ENCODE measurements at places on chromosomes 4 and X.

DNA sequence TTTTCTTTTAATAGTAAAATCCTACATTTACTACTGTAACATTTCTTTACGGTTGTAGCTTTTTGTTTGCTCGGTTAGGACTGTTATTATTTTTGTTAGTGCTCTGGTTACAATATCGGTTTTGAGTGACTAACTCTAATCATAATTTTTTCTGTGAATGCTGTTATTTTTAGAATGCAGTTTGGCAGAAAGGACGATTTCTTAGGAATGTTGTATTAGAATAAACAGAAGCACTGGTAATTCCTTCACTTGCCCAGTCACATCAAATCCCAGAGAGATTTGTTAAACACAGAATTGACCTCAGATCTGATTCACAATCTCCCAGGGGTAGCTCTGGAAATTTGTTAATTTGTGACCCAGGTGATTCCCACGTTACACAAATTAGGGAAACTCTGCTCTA is 21.7 kb downstream of the DDIT4L start:
- no peak for DNase-seq

DNA sequence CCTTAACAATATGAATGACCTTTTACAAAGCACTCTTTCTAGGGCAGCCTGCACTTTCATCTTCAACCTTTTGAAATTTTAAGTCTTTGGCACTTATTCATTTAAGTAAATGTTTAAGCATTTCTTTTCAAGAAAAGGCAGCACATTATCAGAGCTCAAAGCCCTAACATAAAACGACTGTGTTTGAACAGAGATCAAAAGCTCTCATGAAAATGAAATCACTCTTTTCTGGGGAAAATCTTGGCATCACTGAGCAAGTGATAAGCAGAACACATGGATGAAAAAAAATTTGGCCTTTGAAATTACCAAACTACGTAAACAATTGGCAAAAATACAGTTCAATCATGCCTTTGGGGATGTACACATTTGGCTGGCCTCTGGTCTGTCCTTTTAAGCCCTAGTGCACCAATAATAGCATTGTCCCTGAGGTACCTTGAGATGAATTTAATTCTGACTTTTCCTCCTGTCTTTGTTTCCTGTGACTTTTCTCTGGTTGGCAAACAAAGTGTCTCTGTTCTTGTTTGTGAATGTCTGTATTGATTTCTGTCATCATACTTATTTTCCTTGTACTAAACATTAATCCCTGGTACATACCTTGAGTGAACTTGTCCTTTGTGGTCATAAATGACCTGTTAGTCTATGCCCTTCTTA is 12.9 kb upstream of the ODAM start:
- DNase-seq: no peak

DNA sequence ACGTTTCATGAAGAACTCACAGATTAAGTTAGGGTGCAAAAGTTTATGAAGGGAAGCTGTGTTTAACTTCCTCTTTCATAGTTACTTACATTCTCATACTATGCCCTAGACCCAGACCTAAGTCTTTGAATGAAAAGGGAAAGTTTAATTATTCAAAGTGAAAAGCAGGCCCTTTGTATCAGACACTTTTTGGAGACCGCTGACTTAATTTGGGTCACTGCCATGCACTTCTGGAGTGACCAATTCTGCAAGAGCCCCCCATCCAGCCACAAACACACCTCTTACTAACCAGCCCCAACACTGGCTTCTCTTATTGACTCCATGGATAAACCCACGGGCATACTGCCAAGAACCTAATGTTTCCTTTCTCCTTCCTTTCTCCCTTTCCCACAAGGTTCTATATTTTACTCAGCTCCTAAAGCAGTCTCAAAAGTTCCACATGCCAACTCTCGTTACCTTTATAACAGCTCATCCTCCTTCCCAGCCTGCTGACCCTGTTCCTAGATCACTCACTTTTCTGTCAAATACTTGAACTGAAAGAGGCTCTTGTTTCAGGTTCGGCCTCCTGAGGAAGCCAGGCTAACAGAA is 34.5 kb downstream of the ABCE1 start:
- DNase-seq: no peak

GRCh38 chr4:2255501-2256155 is 6.3 kb downstream of the MXD4 start:
- no peak for DNase-seq

GRCh38 chr4:86892636-86892960 is 376 bp upstream of the C4orf36 start:
- no peak for DNase-seq

DNA sequence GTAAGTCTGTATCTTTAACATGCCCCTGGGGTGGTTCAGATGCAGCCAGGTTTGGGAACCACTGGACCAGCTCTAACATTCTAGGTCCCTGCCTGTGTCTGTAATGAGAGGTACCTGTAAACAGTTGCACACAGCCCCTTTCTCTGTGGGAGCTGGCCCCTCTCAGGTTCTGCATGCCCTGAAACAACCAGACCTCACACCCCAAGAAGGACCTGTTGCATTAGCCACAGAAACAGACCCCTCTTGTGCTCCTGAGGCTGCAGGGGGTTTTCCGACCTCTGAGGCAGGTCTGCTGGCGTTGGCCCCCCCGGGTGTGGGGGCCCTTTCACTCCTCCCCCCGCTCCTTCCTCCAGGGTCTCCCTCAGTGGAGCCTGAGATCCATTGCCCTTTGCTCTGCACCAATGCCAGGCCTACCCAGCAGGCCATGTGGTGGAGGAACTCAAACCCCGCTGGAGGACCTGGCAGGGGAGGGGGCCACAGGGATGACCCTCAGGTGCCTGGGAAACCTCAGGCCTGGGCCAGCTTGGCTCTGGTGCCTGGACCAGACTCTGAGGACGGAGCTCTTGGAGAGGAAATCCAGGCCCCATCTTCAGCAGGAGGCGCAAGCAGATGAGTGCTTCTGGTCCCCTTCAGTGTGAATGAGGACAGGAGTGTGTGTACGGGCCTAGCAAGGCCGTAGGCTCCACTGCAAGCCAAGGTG is 61.4 kb upstream of the PJA1 start:
- no peak for DNase-seq

GRCh38 chr4:7995135-7995534 is 55.5 kb upstream of the AFAP1 start:
- no peak for DNase-seq

DNA sequence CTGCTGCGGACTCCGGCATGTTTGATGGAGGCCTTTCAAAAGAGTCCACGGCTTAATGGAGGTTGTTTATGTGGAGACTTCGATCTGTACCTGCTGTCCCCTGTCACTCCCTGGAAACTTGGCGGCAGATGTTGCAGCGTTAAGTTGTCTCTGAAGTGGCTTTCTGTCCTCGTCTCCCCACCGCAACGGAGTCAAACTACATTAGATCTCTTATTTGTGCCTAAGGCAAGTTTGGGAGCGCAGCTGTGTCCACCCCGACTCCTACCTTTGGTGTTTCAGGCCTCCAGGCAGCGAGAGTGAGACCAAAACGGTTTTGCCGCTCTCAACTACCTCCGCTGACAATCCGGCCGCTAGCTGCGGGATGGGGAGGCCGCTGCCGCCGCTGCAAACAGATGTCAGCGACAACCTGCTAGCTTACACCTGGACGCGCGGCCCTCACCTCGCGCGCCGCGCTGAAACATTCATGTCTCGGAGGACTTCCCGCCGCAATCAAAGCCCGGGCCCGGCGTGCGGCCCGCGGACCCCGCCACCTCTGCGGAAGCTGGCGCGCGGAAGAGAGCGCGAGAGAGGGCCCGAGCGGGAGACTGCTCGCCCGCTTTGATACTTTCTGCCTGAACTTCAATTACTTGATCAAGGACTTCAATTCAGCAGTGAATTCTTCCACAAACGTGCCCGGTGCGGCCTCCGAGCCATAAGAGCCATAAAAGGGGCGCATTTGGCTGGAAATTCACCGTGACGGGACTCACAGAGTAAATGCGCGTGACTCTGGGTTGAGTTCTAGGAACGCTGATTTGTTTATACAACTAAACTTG is 108.4 kb downstream of the ANTXR2 start:
- peak; percentile 70 for DNase-seq

DNA sequence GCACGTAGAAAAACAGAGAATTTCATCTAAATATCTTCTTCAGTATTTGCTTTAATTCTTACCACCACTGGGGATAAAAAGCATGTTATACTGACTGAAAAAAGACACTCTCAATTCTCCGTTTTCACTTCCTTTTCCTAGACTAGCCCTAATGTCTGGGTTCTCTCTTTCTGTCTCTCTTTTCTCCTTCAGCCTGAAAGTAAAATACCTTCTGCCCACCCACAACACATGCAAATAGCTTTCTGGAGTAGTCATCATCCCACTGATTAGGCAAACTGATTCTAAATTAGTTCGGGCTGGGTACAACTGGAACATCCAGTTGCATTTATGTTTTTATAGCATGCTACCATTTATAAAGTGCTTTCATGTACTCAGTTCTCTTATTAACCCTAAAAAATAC is 142.4 kb upstream of the ANKRD50 start:
- no peak for DNase-seq

DNA sequence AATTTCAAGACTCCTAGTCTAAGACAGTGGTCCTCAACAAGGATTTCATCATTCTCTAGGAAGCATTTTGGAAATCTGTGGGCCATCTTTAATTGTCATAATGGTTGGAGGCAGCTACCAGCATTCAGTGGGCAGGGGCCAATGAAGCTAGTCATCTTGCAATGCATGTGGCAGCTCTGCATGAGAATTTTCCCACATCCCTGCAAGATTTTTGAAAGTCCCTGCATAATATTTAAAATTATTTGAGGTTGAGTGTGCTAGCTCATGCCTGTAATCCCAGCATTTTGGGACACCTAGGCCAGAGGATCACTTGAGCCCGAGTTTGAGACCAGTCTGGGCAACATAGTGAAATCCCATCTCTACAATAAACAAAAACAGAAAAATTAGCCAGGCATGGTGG is 44.0 kb downstream of the PCYT1B start:
- DNase-seq: no peak

- DNase-seq: no peak
Measured at GRCh38 chr4:70895405-70895804, 6.8 kb upstream of the MOB1B start.

DNA sequence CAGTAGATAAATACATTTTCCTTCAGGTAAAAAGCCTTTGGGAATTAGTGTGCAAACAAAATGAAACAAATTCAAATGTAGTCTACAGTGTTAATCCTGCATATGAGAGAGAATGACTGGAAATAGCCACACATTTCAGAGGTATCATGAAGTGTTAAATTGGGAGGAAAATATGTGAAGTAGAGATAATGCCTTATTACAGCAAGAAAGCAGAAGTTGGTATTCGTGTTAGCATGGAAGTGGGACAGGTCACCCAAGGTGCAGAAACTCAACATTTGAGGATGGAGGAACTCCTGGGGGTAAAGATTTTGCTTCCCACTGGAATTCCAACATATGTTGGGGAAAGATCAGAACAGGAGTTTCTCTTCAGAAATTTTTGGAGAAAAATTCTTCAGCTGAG is 51.3 kb downstream of the EMCN start:
- DNase-seq: no peak

DNA sequence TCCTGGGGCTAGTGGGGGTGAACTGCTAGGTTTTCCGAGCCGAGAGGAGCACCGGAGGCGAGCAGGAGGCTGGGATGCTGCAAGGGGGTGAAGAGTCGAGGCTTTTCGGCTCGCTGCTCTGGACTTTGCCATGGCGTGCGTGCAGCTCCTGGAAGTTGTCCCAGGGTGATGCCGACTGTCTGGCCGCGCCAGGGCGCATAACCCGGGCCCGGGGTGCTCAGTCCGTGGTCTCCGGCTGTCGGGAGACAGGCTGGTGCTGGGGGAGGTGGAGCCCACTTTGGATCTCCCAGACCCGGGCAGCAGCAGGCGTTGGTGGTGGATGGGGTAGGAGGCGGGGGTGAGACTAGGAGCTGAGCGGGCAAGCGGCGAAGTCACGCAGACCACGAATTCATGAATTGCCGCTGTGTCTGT is 793 bp downstream of the GRIA3 start:
- peak; percentile 35 for DNase-seq

DNA sequence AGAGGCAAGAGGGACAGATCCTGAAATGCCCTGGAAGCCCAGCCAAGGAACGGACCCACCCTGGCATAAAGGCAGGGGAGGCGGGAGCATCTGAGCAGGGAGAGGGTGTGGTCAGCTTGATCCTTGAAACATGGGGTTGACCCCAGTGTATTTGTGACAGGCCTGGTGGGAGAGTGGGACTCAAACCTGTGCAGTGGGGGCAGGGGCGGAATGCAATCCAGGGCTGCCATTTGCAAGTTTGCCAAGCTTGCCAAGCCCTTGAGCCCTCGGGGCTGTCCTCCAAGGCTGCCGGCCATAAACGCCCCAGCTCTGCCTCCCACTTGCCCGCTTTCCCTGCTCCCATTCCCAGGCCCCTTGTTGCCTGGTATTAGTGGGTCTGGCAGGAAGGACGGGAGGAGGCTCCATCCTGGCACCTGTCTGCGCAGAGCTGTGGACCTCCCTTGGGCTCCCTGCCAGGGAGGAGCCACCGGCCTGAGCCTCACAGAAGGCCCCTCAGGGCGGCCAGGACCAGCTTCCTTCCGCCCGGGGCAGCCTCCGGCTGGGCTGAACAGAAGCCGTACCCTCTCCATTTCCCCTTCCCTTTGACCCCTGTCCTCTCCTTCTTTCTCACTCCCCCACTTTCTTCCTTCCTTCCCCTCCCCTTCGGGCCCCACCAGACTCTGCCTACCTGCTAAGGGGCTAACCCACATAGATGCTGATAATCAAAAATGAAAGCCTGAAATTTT is 661 bp downstream of the S100P start:
- DNase-seq: no peak

DNA sequence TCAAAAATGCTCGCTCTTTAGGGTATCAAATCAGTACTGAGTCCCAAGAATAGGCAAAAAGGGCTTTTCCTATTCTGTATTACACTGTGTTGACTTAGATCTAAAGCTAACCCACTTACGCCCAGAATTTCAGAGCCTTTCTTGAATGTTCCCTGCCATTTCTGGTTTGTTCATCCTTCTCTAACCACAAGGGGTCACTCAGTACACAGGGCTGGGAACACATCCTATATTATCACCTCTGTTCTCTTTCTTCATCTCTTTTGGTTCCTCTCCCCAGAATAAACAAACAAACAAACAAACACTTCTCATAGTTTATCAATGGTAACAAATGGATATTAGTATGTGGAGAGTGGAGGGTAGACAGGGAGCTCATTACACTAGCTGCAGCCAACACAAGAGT is 25.5 kb upstream of the MORC4 start:
- peak; percentile 7 for DNase-seq

GRCh38 chr4:2949782-2950125 is 13.5 kb downstream of the NOP14 start:
- no peak for DNase-seq

GRCh38 chrX:139167282-139167681 is 363.3 kb upstream of the F9 start:
- no peak for DNase-seq

DNA sequence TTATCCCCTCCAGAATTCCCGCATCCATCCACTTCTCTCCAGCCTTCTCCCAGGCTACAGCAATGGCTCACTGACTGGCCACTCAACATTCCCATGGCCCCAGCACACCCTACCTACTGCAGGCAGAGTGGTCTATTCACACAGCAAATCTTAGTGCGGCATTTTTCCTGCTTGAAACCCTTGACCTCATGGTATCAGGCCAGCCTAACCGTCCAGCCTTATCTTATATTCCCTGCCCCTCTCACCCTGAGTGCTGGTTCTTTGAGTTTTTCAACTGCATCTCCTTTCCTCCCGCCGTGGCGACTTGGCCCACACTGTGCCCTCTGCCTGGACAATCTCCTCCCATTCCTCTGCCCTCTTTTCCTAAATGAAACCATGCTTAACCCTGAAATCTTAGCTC is 10.0 kb upstream of the S100G start:
- DNase-seq: no peak
